ENCODE measurements at places on chromosomes 11 and 22.
A peak's percentile ranks its signal among the peaks of the same experiment; 100 is the strongest.

- no peak for DNase-seq
These were observed 107.0 kb downstream of the KCNQ1OT1 start for GRCh38 chr11:2592559-2593392.

GRCh38 chr11:115803073-115803740, 299.0 kb upstream of the CADM1 start:
- no peak for DNase-seq

- no peak for DNase-seq
These were observed 290.2 kb upstream of the NCAM1 start for GRCh38 chr11:112670806-112671570.

- no peak for DNase-seq
These were observed 77.5 kb downstream of the DENND5A start for GRCh38 chr11:9187616-9188015.

- DNase-seq = no peak
These were observed 87.5 kb downstream of the BLID start for GRCh38 chr11:122028545-122028944.

GRCh38 chr11:30346068-30346688, 23.3 kb downstream of the ARL14EP start:
- no peak for DNase-seq

DNA sequence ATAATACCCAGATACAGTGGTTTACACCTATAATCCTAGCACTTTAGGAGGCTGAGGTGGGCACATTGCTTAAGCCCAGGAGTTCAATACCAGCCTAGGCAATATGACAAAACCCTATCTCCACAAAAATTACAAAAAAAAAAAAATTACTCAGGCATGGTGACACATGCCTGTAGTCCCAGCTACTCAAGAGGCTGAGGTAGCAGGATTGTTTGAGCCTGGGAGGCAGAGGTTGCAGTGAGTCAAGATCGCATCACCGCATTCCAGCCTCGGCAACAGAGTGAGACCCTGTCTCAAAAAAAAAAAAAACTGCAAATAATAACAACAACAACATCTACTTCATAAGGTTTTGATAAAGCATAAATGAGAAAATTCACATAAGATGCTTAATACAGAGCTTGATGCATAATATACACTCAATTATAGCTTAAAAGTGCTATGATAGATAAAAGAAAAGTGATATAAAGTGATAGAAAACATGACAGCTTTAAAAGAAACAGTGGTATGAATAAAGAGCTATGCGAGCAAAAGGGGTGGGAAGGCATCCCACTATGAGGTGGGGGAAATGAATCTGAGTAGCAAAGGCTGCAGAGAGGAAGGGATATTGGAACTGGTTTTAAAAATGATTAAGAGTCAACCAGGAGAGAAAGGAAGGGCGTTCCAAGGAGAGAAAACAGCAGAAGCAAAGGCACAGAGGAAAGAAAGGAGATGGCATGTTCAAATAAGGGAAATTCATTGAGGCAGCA, 197.6 kb downstream of the KIF18A start:
- DNase-seq = no peak

DNA sequence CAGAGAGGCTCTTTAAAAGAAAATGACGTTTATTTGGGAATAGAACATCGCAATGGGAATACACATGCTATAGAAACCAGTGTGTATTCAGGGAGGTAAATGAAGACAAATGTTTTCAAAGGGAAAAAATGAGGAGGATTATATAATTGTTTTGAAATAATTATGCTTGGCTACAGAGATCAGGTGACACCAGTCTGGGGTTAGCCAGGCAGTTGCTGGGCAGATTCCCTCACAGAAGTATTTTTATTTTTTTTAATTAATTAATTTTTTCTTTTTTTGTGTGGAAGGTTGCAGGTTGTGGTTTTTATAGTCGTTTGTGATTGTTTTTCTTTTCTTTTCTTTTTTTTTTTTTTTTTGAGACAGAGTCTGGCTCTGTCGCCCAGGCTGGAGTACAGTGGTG, 5.6 kb upstream of the STARD10 start:
- no peak for DNase-seq

GRCh38 chr11:119100994-119101758, 477 bp downstream of the DPAGT1 start:
- peak; percentile 48 for DNase-seq

GRCh38 chr22:46042786-46043185, 65.8 kb upstream of the WNT7B start:
- DNase-seq = no peak

DNA sequence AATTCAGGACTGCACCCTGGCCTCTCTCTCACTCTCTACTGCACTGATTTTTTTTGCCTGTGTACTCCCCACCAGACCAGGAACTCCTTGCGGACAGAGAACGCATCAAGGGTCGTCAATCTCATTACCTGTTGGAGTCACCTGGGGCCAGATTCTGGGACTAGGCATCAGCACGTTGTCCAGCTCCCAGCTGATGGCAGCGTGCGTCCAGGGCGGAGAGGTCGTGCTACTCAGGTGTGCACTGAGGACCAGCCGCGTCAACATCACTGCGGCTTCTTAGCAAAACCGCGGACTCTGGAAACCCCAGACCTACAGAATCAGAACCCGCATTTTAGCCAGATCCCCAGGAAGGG, 13.1 kb downstream of the KCNJ5 start:
- DNase-seq = no peak

DNA sequence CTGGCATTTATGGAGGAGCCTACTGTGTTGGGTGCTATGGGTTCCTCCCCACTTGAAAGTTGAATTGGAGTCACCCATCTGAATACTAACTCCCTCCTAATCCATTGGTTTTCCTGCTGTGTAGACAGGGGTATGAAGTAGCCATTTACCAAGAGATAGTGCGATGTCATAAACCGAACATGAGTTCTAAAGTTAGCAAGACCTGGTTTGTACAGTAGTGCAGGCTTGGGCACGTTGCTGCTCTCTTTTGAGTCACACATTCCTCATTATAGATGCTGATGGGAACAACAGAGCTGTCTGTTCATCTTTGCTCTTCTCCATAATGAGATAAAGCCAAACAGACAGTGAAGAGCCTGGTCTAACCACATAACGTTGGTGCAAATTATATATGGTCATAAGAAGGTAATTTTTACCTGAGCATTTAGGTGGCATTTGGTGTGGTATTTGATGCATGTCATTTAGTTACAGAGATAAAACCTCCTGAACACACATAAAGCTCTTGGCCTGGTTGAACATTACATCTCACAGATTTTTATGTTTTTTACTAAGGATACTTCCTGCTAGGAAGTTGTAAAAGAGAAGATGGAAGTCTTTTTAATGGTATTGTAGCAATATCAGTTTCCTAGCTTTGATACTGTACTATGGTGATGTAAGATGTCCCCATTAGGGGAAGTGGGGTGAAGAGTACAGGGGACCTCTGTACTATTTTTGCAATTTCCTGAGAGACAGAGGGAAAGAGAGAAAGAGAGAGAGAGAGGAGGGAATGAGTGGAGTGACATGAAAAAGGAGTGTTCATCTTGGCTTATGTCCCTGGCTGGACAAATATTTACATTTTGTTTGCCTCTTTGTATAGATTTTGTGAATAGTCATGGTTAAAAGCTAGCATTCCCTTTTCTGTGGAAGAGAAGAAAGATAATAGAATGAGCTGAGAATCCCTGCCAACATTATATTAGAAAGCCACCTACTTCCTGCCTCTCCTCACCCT, 27.9 kb downstream of the GRAP2 start:
- no peak for DNase-seq

GRCh38 chr22:40703736-40704135, 24.5 kb downstream of the MCHR1 start:
- DNase-seq = no peak

DNA sequence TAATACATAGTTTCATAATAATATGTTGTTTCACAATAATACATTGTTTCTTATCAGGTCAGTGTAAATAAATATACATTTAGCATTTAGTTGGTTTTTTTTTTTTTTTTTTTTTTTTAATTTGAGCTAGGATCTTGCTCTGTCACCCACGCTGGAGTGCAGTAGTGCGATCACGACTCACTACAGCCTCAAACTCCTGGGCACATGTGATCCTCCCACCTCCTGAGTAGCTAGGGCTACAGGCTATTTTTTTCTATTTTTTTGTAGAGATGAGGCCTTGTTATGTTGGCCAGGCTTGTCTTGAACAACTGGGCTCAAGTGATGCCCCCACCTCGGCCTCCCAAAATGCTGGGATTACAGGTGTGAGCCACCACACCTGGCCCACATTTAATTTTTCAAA, 43.5 kb downstream of the MIAT start:
- no peak for DNase-seq

GRCh38 chr11:64880240-64881001, 2.0 kb upstream of the EHD1 start:
- DNase-seq = peak; percentile 61

- DNase-seq = no peak
These were observed 439.6 kb downstream of the TMEM135 start for GRCh38 chr11:87477321-87477720.

GRCh38 chr11:31246451-31247165, 122.9 kb downstream of the DCDC1 start:
- no peak for DNase-seq

DNA sequence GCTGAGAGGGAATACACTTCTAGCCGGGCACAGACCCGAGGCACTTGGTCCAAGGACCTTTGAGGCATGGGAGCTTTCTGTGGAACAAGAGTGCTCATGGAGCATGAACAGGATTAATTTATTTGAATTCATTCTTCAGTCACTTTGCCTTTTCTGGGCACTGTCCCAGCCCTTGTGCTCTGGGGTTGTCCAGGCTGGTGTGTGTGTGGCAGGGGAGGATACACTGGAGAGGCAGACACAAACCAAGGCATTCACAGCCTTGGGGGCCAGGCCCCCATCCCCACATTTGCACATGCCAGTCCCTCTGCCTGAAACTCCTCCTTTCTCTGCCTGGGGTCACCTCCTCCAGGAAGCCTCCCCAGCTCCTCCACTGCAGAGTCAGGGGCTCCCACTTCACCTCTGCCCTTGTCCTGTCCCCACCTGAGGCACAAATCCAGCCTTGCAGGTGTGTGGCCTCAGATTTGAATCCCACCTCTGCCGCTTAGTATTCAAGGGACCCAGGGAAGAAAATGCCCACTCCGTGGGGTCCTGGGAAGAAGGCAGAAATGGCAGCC, 55.5 kb downstream of the MYO7A start:
- no peak for DNase-seq

DNA sequence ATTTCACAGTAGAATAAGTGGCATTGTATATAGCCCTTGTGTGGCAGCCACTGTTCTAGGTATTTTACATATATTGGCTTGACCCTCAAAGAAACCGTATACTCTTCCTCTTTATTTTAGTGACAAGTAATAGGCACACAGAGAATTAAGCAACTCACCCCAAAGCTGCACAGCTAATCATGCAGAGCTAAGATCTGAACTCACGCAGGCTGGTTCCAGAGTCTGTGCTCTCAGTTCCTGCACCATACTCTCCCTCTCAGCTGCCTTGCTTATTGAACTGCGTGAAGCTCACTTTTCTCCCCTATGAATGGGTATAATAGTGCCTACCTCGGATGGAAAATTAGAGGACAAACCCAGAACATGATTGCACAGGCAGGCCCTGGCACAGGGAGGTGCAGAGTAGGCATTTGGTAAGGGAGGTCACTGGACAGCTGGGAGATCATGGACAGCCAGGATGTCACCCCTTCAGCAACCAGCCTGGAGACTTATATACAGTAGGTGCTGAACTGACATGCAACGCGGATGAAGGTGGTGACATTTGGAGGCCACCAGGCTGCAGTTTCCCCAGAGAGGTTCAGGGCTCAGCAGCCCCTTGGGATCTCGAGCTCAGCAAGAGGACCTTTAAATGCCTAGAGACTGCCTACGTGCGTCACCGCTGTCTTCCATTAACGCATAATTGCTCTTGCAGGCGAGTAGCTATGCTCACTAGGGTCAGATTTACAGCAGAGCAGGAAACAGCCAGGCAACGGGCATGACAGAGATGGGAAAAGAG, 78.4 kb upstream of the TP53I11 start:
- no peak for DNase-seq

GRCh38 chr22:43824724-43825420, 12.8 kb upstream of the EFCAB6 start:
- no peak for DNase-seq

GRCh38 chr22:43377896-43378704, 33.7 kb upstream of the MPPED1 start:
- DNase-seq = peak; percentile 28

GRCh38 chr11:866481-866880, 23.8 kb downstream of the TSPAN4 start:
- no peak for DNase-seq
